ENCODE measurements at places on chromosomes 6 and 20.

GRCh38 chr6:163589387-163589786 lies 174.9 kb downstream of the QKI start:
- no peak for DNase-seq

- no peak for DNase-seq
These were observed 23.8 kb downstream of the ANKS1A start for GRCh38 chr6:34912715-34913464.

GRCh38 chr20:9071976-9072726 lies 3.3 kb downstream of the PLCB4 start:
- DNase-seq = no peak

GRCh38 chr6:145155873-145156782 lies 579.2 kb downstream of the EPM2A start:
- no peak for DNase-seq

GRCh38 chr6:118537574-118537973 lies 10.5 kb upstream of the PLN start:
- DNase-seq = no peak

GRCh38 chr20:63624486-63624885 lies 2.4 kb downstream of the GMEB2 start:
- DNase-seq = no peak

DNA sequence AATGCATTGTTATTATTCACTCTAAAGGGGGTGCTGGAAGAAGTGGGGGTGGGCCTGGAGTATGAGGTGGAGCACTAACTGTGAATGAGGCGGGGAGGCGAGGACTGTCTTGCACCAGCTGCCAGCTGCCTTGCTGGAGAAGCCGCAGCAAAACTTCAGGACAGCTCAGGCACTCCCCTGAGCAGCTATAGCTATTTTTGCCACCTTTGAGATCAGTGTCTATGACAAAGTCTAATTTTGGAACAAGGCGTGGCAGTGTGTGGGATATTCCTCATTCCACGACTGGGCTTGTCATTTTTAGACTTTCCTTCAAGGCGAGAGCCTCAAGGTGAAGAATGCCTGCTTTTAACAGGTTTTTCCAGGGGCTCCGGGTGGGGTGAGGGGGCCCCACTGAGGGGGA lies 143.8 kb downstream of the DOK5 start:
- no peak for DNase-seq

GRCh38 chr6:36109092-36109491 lies 21.2 kb upstream of the MAPK13 start:
- no peak for DNase-seq

GRCh38 chr6:4503700-4504099 lies 272.5 kb upstream of the CDYL start:
- no peak for DNase-seq

DNA sequence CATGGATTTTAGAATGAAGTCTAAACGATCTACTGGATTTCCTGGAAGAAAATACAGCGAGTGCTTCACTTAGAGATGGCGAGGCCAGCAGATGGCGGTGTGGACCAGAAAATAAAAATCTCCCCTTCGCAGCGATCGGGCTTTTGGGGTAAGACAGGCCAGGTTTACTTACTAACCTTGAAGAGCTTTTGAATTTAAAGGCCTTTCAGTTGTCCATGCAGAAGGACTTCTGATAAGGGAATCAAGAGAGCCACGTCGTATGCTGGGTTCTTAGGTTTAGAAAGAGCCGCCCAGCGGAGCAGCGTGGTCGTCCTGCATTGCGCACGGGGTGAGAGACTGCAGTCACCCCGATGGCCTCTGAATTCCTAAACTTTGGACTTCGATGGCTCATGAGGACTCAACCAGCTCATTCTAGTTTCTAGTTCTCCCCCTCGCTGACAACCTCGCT lies 125.2 kb upstream of the RALGAPA2 start:
- DNase-seq = peak; percentile 35

- no peak for DNase-seq
These were observed 154.6 kb upstream of the SOX4 start for GRCh38 chr6:21438986-21439352.

GRCh38 chr6:81750681-81751387 lies 1.6 kb downstream of the TENT5A start:
- DNase-seq = no peak

DNA sequence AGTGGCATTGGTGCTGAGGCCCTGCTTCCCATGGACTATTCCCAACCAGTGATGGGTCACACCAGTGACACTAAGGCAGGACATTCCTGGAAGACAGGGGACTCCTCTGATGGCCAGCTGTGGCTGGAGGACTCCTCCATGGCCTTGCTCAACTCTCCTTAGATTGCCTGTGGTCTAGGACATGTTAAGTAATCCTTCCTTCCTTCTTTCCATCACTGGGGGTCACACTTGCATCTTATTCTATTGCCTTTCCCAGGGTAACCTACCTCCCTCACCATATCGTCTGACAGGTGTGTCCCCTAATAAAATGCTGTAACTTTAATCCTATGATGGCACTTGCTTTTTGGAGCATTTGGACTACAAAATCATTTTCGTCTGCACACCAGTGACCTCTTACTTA lies 24.5 kb upstream of the HLA-A start:
- DNase-seq = no peak

DNA sequence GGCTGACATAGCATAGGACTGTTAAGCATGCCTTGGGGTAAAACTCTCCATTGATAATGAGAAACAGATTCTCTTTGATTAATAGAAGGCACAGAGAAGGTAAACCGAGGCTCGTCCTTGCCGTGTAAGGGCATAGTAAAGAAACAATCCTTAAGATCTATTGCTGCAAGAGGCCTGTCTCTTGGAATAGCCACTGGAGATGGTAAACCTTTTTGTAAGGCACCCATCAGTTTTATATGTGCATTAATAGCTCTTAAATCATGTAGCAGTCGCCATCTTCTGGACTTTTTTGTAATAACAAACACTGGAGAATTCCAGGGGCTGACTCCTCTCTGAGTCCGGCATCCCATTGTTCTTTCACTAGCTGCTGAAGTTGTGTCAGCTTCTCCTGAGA lies 8.4 kb upstream of the ABHD12 start:
- no peak for DNase-seq

GRCh38 chr6:135622081-135622480 lies 124.5 kb upstream of the AHI1 start:
- no peak for DNase-seq

DNA sequence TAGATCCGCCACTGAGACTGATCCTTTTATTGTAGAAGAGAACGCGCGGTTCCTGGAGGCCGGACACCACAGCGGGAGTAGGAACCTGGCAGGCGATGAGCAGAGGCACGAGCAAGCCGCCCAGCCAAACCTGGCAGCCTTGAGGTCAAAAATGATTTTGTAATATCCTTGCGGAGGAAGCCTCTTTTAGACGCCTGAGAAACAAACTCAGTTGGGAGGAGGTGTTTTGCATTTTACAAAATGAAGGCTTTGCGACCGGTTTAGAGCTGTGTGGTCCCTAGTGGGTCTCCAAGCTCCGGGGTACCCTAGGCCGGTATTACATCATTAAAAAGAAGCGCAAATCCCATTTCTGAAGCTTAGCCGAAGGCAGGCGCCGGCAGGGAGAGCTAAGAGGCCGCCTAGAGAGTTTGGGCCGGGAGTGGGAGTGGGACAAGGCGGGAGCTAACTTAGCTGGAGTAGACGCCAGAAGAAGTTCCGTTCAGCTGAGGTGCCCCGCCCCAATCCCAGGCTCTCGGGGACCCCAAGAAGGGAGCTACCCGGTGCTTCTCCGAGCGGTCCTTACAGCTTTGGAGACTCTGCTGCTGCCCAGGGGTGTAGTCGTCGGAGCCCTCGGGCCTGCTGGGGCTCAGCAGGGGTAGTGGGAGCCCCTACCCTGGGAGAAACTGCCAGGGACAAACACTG lies 1.9 kb upstream of the TBX18 start:
- no peak for DNase-seq

- no peak for DNase-seq
These were observed 53.2 kb downstream of the VSTM2L start for GRCh38 chr20:37956107-37956585.

DNA sequence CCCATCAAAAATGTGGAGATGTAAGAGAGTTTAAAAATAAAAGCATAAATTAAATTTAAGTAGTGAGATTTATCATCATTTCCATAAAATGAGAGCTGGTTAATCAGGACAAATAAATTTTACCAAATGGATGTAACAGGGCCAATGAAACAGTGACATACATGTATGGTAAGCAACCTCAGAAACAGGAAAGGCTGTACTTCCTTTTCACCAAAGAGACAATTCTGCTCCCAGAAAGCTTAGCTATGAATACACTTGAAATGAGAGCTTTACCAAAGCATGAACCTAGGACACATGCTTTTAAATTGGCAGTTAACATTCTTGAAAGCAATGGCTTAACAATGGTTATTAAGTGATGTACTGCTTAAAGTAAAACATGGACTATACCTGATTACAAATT lies 12.1 kb upstream of the UBE2J1 start:
- DNase-seq = no peak

- no peak for DNase-seq
These were observed 15.1 kb downstream of the KIF13A start for GRCh38 chr6:17972074-17972952.

DNA sequence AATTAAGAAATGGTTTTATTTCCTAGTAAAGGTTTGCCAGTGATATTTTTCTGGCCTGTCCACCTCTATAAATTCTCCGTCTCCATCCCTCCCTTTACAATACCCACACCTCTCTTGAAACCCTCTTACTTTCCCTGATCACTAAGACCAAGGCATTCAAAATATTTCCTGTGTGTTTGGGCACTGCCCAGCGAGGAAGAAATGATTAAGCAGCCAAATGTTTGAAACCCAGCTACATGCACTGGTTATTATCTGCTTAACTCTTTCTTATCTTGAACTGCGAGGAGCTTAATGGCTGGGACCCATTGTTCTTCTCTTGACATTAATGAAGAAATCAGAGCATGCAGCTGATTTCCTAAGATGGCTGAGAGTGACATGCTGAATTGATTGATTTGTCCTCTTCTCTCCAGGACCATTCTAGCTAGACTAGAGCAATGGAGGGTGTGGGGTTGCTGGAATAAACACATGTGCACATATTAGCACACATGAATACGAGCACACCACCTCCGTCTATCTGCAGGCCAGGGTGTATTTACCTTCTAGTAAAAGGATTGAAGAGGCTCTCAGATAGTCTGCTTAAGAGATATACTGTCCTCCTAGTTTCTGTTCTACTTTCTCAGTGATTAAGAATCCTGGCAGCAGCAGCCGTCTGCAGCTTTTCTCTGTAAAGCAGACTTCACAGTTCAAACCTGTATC lies 46.1 kb upstream of the PRDM1 start:
- DNase-seq = no peak

GRCh38 chr20:39935901-39936300 lies 753.1 kb downstream of the MAFB start:
- no peak for DNase-seq

- DNase-seq = no peak
These were observed 945.8 kb upstream of the ADGRB3 start for GRCh38 chr6:67689329-67689728.

DNA sequence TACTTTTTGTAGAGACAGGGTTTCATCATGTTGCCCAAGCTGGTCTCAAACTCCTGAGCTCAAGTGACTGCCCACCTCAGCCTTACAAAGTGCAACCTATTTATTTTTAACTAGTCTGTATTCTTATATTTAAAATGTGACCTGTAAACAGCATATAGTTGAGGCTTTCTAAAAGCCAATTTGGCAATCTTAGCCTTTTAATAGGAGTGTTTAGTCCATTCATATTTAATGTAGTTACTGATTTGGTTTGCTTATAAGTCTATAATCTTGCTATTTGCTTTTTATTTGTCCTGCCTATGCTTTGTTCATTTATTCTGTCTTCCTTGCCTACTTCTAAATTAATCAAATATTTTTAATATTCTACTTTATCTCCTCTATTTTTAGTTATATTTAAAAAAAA lies 15.0 kb upstream of the SOX4 start:
- no peak for DNase-seq

DNA sequence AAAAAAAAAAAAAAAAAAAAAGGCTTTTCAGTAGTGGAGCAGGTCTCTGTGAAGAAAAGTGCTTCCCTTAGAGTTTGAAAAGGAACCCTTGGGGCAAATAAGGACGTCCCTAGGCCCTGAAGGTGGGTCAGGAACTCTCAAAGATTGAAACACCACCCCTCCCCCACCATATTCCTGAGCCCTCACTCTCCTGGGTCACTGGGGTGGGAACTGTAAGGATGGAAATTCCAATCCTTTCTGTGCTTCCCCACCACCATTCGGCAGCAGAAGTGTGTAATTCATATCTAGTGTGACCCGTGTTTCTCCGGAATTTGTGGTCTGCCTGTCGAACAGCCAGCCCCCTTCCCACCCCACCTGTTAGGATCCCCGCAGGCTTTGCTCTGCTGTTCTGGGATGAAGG lies 12.3 kb downstream of the CDYL start:
- no peak for DNase-seq

DNA sequence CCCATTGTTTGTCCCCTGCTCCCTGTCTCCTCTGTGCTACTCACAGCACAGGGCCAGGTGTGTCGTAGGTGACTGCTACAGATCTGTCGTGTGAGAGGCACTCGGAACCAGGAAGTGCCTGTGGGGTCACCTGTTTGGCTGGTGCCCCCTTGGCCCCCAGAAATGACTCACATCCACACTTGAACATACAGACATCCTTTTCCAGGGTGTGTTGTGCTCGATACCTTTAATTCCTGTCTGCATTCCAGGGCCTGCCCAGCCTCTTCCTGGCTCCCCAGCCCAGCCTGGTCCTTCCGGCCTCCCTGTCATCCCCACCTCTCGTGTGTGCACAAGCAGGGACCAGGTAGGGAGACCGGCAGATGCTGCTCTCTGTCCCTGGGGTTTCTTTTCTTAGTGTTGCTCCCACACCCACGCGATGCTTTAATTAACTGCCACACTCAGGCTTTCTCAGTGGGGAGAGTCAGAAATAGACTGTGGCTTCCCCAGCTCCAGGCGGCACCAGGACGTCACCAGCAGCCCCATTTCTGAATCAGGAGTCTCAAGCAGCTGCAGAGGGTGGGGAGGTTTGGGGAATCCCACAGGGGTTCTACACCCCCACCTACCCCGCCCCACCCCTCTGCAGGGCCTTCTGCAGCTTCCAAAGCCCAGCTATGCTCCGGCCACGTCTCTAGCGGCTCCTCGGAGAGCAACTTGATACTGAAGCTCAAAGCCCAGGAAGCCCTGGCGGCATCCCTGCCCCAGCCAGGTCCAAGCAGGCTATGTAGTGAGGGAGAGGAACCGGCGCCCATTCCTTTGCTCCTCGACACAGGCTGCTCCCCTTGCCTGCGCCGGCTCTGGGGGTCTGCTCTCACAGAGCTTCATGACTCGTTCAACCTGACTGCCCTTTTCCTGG lies 102.2 kb downstream of the SYCP2 start:
- no peak for DNase-seq
